Sigmoid colon (tissue), 7 donors: ENCODE measurements at places on chromosomes 12 and 14.

GRCh38 chr14:60986500-60986899 lies 5.5 kb downstream of the SLC38A6 start:
- DNase-seq: no peak

DNA sequence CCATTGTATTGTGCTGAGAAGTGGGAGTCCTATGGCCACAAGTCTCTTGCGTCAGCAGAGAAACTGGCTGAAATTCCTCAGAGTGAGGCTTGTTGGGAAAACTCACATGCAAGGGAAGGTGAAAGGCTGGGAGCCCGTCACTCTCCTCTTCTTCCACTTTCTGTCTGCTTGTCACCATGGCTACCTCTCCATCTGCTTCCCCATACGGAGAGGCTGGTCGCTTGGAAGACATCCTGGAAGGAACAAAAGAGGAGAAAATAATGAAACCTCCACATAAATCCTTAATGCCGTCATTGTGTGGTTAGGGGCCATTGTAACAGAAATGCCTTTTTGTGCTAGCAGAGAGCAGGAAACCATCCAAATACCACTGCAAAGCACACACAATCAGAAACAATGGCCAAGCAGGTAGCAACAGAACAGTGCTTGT lies 53.7 kb downstream of the SOX5 start:
- DNase-seq: no peak

- DNase-seq: no peak
These were observed 228.6 kb downstream of the MED13L start for GRCh38 chr12:116048879-116049278.

DNA sequence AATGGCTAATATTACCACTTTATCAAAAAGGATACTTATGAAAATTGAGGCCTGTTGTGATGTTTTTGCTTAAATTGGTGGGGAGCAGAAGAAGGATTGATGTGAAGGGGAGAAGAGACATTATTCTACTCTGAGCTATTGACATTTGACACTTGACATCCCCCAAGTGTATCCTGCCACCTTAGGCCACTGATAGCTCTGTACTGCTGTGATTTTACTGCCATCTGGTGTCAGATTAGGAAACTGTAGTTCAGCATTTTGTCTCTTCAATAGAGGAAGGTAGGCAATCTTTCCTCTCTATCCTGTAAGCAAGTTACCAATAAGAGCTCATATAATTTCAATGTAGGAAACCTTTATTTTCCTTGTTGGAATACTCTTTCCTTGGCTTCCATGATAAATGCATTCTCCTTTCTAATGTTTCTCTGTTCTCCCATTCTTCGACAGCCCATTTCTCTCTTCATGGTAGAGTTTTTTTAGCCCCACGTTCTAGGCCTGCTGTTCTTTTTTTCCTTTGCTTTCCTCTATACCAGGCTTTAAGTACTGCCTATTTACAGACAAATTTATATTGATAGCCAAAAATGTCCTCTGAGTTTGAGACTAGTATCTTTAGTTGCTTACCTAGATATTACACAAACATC lies 46.3 kb downstream of the PPHLN1 start:
- no peak for DNase-seq

GRCh38 chr12:14689144-14689543 lies 7.3 kb downstream of the GUCY2C start:
- DNase-seq: no peak

GRCh38 chr14:104647467-104648043 lies 41.9 kb upstream of the INF2 start:
- DNase-seq: no peak

- no peak for DNase-seq
These were observed 114.5 kb upstream of the RASSF8 start for GRCh38 chr12:25843976-25844375.

- DNase-seq: no peak
These were observed 288.2 kb downstream of the PAWR start for GRCh38 chr12:79402606-79403005.

GRCh38 chr12:3437986-3438385 lies 53.0 kb upstream of the PRMT8 start:
- no peak for DNase-seq

DNA sequence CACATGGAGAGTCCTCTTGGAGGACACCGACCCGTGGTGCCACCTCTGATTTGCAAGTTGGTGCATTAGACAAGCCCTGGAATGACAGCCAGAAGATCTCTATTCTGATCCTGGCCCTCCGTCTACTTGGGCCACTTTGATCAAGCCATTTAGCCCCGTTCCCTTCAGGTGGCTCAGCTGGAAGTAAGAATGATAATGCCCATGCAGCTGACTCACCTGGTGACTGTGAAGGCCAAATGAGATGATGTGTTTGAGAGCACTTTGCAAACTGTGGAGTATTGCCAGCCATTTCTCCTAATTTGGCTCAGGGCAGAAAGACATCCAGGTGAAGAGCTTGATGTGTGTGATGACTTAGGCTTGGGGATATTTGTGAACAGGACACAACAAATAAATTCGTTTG lies 165.9 kb downstream of the ETV6 start:
- DNase-seq: no peak

DNA sequence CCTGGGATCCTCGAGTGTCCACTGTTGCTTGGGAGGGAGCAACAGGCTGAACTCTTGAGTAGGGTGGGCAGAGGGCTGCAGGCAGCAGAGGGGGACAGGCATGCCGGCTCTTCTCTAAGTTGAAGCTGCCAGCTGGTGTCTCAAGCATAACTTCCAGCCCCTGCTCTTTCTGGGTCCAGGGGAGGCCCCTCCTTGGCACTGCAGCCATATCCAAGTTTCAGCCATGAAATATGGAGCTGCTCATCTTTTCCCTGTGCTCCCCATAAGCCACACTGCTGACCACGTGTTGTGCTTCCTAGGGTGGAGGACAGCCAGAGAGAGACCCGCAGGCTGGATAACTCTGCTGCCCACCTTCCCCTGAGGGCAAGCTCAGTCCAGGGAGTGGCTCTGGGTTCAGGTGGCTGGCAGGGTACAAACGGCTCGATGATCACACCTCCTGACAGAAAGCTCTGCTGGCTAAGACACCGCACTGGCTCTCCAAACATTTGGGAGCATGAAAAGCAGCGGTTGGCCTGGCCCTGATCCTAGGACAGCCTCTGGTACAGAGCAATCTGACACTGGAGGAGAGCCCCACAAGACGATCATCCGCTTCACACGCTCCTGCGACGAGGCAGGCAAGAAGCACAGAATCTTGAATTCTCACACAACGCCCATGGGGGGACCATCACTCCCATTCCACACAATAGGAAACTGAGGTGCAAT lies 79.6 kb downstream of the PITPNM2 start:
- DNase-seq: peak; percentile 89

- no peak for DNase-seq
These were observed 119.4 kb upstream of the PLEKHA5 start for GRCh38 chr12:19010087-19010486.

DNA sequence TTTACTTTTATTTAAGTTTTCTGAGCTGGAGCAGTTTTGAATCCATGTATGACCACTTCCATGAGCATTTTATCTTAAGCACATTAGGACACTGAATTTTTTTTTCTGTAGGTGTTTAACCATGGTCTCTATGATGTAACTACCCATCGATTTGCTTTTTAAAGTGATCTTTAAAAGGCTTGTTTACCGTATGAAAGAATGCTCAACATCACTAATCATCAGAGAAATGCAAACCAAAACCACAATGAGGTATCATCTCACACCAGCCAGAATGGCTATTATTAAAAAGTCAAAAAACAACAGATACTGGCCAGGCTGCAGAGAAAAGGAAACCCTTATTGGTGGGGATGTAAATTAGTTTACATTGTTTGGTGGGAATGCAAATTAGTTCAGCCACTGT lies 23.0 kb downstream of the GLRX5 start:
- no peak for DNase-seq

GRCh38 chr14:49732896-49733295 lies 35.1 kb upstream of the KLHDC2 start:
- DNase-seq: no peak

GRCh38 chr12:73950507-73950906 lies 587.1 kb upstream of the ATXN7L3B start:
- no peak for DNase-seq

DNA sequence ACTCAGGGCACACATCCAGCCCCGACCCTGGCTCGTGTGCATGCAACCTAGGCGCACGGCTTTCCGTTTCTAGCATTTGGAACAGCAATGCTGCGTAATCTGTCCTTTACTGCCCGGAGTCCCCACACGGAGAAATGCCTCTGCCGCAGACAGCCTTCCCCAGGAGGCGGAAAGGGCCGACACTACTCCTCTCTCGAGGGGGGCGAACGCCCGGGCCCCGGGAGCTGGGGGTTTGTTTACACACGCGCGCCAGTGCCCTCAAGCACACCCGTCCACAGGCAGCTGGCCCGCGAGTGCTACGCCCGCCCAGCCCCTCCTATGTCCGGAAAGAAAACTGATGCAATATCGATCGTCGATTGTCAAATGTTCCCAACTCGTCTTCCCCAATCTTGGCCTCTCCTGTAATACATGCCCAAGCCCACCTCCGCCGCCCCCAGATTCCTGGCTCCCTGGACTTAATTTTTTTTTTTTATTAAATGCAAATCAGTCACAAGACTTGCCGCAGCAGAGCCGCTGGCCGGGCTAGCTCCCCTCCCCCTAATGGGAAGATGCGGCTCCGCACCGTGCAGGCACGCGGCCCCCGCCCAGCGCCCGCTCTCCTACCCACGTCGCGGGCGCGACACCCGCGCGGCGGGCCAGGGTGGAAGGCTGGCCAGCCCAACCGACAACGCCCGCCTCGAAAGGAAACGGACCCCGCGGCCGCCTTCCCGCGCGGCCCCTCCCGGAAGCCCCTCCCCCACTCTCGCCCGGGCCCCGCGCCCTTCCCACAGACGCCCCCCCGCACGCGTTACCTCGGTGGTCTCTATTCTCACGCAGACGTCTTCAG lies 642 bp downstream of the SLC38A2 start:
- DNase-seq: peak; percentile 89

DNA sequence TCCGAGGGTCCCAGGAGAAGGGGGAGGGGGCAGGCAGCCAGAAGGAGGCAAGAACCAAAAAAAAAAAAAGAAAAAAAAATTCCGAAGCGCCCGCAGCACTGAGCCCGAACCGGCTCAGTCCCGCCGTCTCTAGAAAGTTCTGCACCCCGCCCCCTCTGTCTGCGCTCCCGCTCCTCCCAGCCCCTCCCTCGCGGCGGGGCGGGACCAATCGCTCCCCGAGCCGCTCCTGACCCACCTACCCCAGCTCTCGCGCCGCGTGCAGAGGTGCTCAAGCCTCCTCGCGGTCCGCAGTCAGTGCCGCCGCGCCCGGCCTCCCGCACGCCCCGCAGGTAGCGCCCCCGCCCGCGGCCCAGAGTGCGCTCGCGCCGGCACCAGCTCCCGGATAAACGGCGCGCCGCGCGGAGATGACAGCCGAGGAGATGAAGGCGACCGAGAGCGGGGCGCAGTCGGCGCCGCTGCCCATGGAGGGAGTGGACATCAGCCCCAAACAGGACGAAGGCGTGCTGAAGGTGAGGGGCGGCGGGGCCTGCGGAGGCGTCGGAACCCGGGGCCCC lies at the start of gene FKBP4:
Gene FKBP4, plus strand, starts transcription at position 235 of the 554 bp plus-strand sequence. Its CDS starts 170 bp downstream, at position 405.
- peak; percentile 96 for DNase-seq

- DNase-seq: no peak
These were observed 40.7 kb upstream of the HDAC7 start for GRCh38 chr12:47860279-47860841.

GRCh38 chr12:132908145-132909029 lies 21.0 kb upstream of the CHFR start:
- peak; percentile 99 for DNase-seq

- no peak for DNase-seq
These were observed 11.5 kb downstream of the TEAD4 start for GRCh38 chr12:2970744-2971143.

GRCh38 chr14:90522571-90523191 lies 125.9 kb downstream of the CALM1 start:
- DNase-seq: peak; percentile 95

DNA sequence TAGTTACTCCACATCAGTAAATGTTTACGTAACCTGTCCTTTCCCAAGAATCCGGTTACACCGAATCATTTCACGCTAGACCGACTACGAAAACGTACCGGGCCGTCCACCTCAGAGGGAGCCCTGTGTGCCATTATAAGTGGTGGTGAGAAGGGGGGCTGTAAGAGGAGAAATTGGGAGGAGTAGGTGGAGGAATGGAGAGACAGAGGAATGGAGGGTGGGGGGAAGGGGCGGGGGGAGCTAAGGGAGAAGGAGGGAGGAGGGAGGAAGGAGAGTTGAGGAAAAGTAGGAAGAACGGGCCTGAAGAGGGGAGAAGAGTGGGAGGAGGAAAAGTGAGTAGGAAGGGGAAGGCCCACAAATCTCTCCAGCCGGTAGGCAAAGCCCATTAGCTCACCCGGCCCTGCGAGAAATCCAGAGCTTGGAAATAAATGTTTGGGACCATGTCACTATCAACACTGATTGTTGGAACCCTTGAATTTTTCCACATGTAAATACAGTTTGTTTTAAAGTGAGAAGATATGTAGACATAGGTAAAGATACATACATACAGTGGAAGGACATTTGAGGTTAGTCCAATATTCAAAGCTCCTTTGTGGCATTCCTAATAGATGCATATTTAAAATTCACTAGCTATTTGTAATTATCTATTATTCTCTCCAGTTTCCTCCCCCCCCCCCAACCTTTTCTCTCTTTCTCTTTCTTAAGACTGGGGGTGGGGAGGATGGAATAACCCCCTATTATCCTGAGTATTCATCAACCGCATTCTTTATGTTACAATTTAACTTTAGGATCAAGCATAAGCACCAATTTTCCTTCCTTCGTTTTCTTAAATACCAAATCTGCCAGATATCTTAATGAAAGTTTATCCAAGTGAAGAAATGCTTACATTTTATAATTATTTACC lies 2.1 kb upstream of the FOXG1 start:
- no peak for DNase-seq

GRCh38 chr12:96237465-96238077 lies 43.4 kb downstream of the ELK3 start:
- DNase-seq: peak; percentile 93

GRCh38 chr12:16789204-16789790 lies 183.3 kb upstream of the LMO3 start:
- no peak for DNase-seq

- no peak for DNase-seq
These were observed 9.3 kb upstream of the FMNL3 start for GRCh38 chr12:49716553-49716952.

- DNase-seq: no peak
These were observed 74.8 kb downstream of the ARL6IP4 start for GRCh38 chr12:123055281-123055766.

GRCh38 chr14:103739466-103739792 lies 23.8 kb downstream of the ZFYVE21 start:
- peak; percentile 45 for DNase-seq

- DNase-seq: no peak
These were observed 88.2 kb upstream of the CNOT2 start for GRCh38 chr12:70154960-70155589.

DNA sequence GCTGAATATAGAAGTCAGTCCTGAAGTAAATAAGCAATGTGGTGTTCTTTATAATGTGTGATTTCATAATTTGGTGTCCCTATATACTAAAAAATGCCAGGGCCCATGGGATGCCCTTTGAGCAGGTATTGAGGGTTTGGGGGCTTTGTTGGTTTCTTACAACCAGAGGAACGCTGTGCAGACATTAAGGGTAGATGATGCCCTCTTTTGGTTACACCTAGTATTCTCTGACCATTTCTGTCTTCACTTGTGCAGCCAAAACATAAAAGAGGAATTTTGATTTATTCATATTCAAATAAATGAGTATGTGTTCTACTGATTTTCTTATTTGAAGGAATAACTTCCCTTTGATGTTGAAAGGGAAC lies 3.0 kb downstream of the LGR5 start:
- DNase-seq: no peak

- no peak for DNase-seq
These were observed 65.5 kb downstream of the PELI2 start for GRCh38 chr14:56183631-56184157.
